ENCODE measurements at places on chromosomes 1 and 21. TPM values are rescaled to one million over a fixed set of nuclear protein-coding genes. Genes with fewer than 3 reads are reported as not detected.

TEX38 gene
- total RNA-seq: not detected

NBPF4 gene
- not detected for total RNA-seq

ZCCHC17 gene
- 8.0 TPM for total RNA-seq

PCNX2 gene
- total RNA-seq: 36.4 TPM

RGSL1 gene
- total RNA-seq: not detected

KRTAP19-1 gene
- not detected for total RNA-seq

LMX1A gene
- total RNA-seq: not detected

PIK3C2B gene
- total RNA-seq: 32.6 TPM

SAMD13 gene
- not detected for total RNA-seq

C21orf58 gene
- 1.5 TPM for total RNA-seq

CLDN8 gene
- not detected for total RNA-seq

OR2L8 gene
- total RNA-seq: 0.36 TPM

ANKRD45 gene
- total RNA-seq: not detected

PROK1 gene
- total RNA-seq: not detected

LENEP gene
- total RNA-seq: not detected

DCST2 gene
- 0.52 TPM for total RNA-seq

KRTAP19-3 gene
- not detected for total RNA-seq

NDUFS5 gene
- total RNA-seq: 93.1 TPM

FCRLA gene
- not detected for total RNA-seq

IQCC gene
- total RNA-seq: 2.0 TPM

NRIP1 gene
- total RNA-seq: 62.4 TPM

CBR3 gene
- 1.8 TPM for total RNA-seq

RHD gene
- total RNA-seq: 0.19 TPM

TRPM2 gene
- 2.0 TPM for total RNA-seq

AMIGO1 gene
- total RNA-seq: 8.6 TPM

NUP210L gene
- total RNA-seq: not detected

KDM5B gene
- total RNA-seq: 65.1 TPM

TNFRSF8 gene
- not detected for total RNA-seq

CLCNKA gene
- total RNA-seq: not detected

SHISAL2A gene
- total RNA-seq: 21.3 TPM

KRTAP11-1 gene
- total RNA-seq: not detected

LYSMD1 gene
- total RNA-seq: 0.49 TPM

RIMKLA gene
- total RNA-seq: 0.06 TPM

PTGFR gene
- not detected for total RNA-seq

ATAD3C gene
- 0.89 TPM for total RNA-seq

ATP5PF gene
- total RNA-seq: 28.1 TPM

FAM167B gene
- 0.35 TPM for total RNA-seq

SPRR1B gene
- not detected for total RNA-seq

REG4 gene
- total RNA-seq: 3.4 TPM

ZNF648 gene
- not detected for total RNA-seq

PTPN7 gene
- 108 TPM for total RNA-seq

B3GALT2 gene
- 0.22 TPM for total RNA-seq

Data from CD8-positive, alpha-beta T cell (primary cell).